ENCODE measurements at places on chromosomes 1 and 21.

- no peak for DNase-seq
- no peaks in the 10 kb centered on the region for H3K27me3 ChIP-seq
- peaks cover 27% of the 10 kb centered on the region for H3K36me3 ChIP-seq
- H3K4me3 ChIP-seq = no peak overlapping the region
- peaks cover 2% of the 10 kb centered on the region for H3K4me1 ChIP-seq
- H3K27ac ChIP-seq = no peak overlapping the region
Observed at GRCh38 chr1:12376236-12377045, 146.6 kb downstream of the VPS13D start.

GRCh38 chr1:2974701-2975301 lies 46.5 kb upstream of the ACTRT2 start:
- H3K4me1 ChIP-seq = peaks cover 10% of the 10 kb centered on the region
- H3K4me3 ChIP-seq = no peak overlapping the region
- peak; percentile 23 for DNase-seq
- H3K27ac ChIP-seq = no peak overlapping the region

GRCh38 chr1:230797942-230798365 lies 50.8 kb downstream of the CAPN9 start:
- no peaks in the 10 kb centered on the region for H3K36me3 ChIP-seq
- H3K27ac ChIP-seq = no peak overlapping the region
- H3K4me3 ChIP-seq = no peak overlapping the region
- peaks cover 10% of the 10 kb centered on the region for H3K27me3 ChIP-seq
- no peaks in the 10 kb centered on the region for H3K4me1 ChIP-seq

GRCh38 chr1:220690140-220691052 lies at the start of gene C1orf115:
C1orf115 (plus strand) TSS chr1:220690363; CDS start chr1:220690403, 40 bp downstream.
- H3K36me3 ChIP-seq = no peaks in the 10 kb centered on the region
- no peak within 1 kb of the TSS for H3K27ac ChIP-seq
- DNase-seq = peak; percentile 72
- peaks cover 6% of the 10 kb centered on the region for H3K4me1 ChIP-seq
- H3K27me3 ChIP-seq = peaks cover 24% of the 10 kb centered on the region

GRCh38 chr1:203121186-203122015 lies 6.1 kb upstream of the ADORA1 start:
- peaks cover 66% of the 10 kb centered on the region for H3K27me3 ChIP-seq
- no peaks in the 10 kb centered on the region for H3K36me3 ChIP-seq
- H3K4me3 ChIP-seq = no peak overlapping the region
- peak; percentile 37 for DNase-seq

GRCh38 chr1:82455342-82455741 lies 654.6 kb downstream of the ADGRL2 start:
- no peak overlapping the region for H3K27ac ChIP-seq
- peaks cover 1% of the 10 kb centered on the region for H3K4me1 ChIP-seq
- no peaks in the 10 kb centered on the region for H3K27me3 ChIP-seq
- H3K36me3 ChIP-seq = no peaks in the 10 kb centered on the region
- no peak overlapping the region for H3K4me3 ChIP-seq

GRCh38 chr21:28421716-28422524 lies 570.8 kb downstream of the LTN1 start:
- no peaks in the 10 kb centered on the region for H3K27me3 ChIP-seq
- H3K4me3 ChIP-seq = no peak overlapping the region
- H3K27ac ChIP-seq = no peak overlapping the region
- H3K4me1 ChIP-seq = no peaks in the 10 kb centered on the region
- DNase-seq = no peak
- H3K36me3 ChIP-seq = no peaks in the 10 kb centered on the region

- DNase-seq = no peak
- peaks cover 2% of the 10 kb centered on the region for H3K27me3 ChIP-seq
- H3K4me1 ChIP-seq = no peaks in the 10 kb centered on the region
- H3K36me3 ChIP-seq = no peaks in the 10 kb centered on the region
- H3K4me3 ChIP-seq = no peak overlapping the region
Observed at GRCh38 chr1:170318141-170318540, 172.4 kb downstream of the NTMT2 start.

Measured in activated CD8-positive, alpha-beta memory T cell treated with anti-CD3 and anti-CD28 coated beads, Interleukin-2, amount 10 ng/mL, durations not matched to agents 7 days and 5 days (primary cell).